Activated CD4-positive, alpha-beta T cell treated with anti-CD3 and anti-CD28 coated beads for 36 hours (primary cell): ENCODE measurements at places on chromosomes 4 and X.

DNA sequence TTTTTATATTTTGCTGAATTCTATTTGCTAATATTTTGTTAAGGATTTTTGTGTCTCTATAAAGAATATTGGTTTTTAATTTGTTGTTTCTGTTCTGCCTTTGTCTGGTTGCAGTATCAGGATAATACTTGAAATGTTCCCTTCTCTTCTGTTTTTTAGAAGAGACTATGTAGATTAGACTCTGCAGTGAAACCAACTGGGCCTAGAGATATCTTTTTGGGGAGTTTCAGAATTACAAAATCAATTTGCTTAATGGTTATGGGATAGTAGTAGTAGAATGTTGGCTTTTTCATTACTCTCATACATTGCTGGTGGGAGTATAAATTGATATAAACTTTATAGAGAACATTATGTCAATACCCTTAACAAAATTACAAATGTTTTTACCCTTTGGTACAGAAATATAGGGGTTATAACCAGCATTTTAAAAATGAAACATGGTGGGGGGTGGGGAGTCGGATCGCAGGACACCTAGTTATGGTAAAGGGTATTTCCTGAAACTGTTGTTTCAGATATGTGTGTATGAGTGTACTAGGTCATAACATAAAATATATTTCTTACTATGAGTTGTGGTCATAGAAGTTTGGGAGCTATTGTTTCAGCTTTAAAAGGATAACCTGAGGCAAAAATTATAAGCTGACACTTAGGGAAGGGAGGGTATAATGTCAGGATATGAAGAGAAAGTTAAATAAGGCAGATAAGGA, 29.0 kb downstream of the CLOCK start:
- DNase-seq = no peak

GRCh38 chr4:83074086-83074704, 39.2 kb downstream of the COPS4 start:
- DNase-seq = peak; percentile 63

DNA sequence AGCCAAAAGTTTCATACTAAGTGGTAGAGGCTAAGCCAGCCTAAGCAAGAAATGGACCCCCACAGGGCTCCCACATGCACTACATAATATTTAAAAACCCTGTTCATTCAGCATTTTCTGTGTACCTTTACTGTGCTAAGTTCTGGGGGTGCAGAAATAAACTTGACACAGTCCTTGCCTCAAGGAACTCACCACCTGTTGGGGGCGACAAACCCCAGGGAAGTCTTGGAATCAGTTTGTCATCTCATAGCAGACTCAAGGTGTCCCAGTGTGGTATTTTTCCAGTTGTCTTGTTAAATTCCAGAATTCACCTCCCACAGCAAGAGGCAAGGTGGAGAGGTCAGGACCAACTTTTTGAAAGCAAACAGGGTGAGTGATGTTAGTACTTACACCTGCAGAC, 43.1 kb downstream of the ATG4A start:
- DNase-seq = peak; percentile 13

GRCh38 chr4:173009129-173009823, 159.3 kb upstream of the GALNT7 start:
- DNase-seq = no peak

DNA sequence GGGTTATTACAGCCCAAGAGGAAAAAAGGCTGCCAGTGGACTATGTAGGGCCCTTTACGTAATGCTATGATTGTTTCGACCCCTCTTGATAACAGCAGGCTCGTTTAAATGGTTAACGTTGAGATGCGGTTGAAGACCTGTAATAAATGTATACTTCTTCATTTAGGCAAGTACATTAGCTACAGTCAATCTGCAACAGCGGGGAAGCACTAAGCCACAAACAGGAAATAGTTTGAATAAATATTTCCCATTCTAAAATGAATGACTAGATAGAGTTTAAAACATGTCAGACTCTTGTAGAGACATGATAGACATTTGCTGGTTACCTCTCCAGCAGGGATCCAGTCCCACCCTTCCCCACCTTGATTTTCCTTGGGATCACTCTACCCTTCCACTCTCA, 38.1 kb upstream of the STIM2 start:
- DNase-seq = peak; percentile 20

DNA sequence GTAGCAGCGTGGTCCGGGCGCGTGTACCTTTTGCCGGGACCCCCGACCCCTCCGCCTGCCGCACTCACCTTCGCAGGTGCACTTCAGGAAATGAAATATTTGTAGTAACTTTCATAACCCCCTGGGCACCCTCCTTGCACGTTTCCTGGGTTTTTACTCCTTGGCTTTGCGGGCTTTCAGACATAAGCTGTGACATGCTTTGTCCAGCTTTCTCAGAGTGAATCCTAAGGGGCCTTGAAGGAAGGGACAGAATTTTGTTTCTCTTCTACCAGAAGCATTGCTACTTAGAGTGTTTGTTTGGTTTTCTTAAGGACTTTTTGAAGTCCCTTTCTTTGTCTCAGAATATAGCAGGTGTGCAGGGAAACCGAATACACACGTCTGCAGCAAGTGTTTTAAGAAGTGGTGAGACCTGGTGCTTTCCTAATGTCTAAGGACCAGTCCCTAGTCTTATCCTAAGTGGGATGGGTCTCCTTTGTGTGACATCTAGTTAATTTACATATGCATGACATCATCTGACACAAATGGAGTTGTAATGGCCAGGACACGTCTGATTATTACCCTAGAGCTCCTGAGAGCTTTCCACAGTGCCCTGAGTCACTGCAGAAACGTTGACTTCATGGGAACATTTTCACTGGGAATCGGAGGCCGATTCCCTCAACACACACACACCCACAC, 1.3 kb downstream of the FAM149A start:
- DNase-seq = no peak

- DNase-seq = no peak
These were observed 937.8 kb downstream of the PCDH7 start for GRCh38 chr4:31657859-31658570.

- DNase-seq = no peak
These were observed 7.3 kb downstream of the LIMCH1 start for GRCh38 chr4:41545238-41545637.

DNA sequence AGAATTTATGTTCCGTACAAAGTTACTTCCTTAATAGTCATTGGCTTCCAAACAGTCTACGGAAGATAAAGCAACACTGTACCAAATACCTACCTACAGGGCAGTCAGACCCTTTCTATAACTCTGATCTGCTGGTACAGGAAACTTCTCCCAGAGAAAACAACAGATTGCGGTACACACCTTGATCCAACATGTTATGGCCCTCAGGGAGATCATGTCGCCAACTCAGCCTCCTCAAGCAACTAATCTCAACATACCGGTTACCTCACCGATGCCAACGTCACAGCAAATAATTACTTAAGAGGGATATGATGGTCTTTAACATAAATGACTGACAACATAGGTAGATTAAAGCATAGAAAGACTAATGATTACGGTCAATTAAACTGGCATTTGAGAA, 70.4 kb downstream of the RFC1 start:
- DNase-seq = no peak

DNA sequence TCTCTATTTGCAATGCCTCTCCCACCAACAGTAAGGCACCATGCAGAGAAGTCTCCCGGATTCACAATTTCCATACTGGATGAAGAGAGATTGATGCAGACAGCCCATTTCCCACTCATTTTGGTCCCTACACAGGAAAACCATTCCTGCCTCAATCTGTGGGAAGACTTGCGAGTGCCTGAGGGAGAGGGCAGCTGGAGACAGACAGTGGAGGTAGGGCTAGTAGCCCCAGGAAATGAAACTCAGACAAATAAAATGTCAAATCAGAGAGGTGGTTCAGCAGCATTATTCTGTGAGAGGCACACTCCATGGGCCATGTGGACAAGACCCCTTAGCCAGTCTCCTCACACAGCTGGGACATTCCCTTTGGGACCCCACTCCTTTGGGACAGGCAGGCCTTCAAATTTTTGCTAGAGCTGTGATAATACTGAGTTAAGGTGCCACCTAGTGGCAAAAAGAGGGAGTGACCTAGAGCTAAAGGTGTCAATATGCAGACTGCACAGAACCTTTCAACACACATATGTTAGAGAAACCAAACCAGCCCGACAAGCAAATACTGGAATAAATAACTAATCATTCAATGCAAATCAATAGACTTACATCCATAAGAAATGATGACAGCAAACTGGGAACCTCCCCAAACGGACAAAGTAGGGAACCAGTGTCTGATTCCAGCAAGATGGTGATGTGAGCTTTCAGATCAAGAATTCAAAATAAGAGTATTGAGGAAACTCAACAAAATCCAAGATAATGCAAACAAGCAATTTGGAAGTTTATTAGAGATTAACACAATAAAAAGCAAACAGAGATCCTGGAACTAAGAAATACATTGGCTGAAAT, 1865.3 kb upstream of the AGA start:
- DNase-seq = peak; percentile 32

DNA sequence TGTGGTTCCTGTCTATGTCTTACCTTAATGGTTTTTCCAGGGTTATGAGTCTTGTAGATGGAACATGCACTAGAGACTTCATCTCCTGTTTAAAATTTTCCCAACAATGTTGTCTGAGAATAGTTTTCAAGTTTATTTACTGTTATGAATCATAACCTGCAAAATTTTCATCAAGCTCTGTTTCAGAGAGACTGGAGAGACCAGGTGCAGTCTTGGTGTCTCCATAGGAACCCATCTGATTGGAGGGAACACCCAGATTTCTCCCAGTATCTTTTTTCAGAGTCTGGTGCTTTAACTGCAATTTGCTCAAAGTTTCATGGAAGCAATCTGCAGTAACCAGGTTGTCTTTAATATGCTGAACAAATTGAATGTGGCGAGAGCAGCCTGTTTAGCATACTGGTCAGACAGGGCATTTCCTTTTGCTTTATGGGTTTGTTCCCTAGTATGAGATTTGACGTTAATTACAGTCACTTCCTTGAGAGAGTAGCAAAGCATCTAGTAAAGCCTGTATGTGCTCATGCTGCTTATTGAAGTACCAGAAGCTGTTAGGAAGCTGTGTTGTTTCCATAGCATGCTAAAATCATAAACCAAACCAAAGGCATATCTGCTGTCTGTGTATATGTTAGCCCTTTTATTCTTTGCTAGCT, 18.8 kb upstream of the VSIG1 start:
- DNase-seq = no peak

DNA sequence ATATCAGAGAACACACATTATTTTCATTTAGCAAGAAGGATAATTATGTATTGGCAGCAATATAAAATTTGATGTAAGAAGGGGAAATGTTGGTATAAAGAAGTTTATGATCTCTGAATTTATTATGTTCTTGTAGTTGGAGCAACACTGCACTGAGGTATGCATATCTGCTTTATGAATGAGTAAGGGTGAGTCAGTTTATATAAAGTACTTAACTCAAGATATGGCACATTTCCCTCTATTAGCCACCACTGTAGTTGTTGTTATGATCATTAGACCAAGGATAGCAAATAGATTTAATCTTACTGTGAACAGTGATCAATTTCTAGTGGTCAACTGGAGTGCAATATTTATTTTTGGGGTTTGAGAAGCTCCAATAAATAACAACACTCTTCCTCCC, 66.6 kb downstream of the SNX25 start:
- no peak for DNase-seq

DNA sequence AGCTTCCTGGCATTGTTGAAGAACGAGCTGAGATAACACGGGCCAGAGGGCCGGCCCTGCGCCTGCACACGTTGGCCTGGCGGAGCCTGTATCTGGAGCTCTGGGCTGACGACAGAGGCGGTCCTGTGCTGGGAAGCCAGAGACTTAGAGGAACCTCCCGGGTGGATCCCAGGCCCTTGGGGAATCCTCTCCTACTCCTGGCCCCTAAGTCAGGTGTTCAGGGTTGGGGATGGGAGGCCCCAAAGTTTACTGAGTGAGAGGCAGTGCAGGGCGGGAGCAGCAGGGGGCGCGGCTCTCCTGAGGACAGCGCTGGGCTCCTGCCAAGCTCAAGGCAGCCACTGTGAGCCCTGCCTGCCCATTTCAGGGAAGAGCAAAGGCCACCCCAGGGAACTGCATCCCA, 2.5 kb upstream of the HTRA3 start:
- DNase-seq = peak; percentile 74

DNA sequence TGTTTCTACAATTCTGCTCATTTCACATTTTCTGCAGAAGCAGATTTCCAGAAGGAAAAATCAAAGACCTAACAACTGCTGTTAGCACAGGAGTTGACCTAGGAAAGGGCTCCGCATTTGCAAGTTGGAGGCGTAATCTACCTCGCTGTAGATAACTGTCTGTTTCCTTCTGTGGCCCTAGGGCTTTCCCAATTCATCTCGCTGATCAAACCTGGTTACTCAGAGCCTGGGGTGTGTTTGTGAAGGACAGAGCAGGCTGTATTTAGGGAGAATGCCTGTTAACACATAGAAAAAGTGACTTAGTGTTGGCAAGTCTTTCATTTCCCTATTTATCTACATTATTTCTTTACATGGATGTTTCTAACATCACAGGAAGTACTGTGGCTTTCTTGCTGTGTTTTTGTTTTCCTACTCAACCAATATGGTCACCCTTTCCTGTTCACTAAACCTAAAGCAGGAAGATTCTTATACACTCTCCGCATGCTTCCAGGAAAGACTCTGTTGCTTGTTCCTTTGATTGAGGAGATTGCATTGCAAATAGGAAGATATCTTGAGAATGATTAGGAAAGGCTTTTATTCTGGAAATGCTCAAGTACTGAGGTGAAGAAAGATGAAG, 40.5 kb downstream of the AGA start:
- DNase-seq = no peak

GRCh38 chr4:81504112-81505003, 32.7 kb upstream of the RASGEF1B start:
- peak; percentile 29 for DNase-seq

DNA sequence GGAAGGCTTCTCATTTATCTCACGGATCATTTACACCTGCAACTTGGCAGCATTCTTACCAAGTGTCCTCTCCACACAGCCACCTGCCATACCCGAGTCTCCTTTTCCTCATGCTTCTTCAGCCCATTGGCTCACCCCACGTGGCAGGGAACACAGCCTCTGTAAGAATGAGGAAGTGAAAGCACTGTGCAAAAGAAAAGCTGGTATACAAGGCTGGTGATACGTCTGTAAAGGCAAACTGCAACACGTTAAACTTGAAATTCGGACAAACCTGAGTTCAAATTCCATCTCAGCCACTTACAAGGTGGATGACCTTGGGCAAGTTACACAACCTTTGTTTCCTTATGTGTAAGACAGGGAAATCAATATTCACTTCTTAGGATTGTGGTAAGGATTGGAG, 164.0 kb upstream of the RASGEF1B start:
- DNase-seq = no peak

GRCh38 chr4:145934434-145935047, 4.1 kb downstream of the ZNF827 start:
- DNase-seq = no peak

GRCh38 chr4:80370635-80371034, 35.1 kb downstream of the CFAP299 start:
- no peak for DNase-seq

DNA sequence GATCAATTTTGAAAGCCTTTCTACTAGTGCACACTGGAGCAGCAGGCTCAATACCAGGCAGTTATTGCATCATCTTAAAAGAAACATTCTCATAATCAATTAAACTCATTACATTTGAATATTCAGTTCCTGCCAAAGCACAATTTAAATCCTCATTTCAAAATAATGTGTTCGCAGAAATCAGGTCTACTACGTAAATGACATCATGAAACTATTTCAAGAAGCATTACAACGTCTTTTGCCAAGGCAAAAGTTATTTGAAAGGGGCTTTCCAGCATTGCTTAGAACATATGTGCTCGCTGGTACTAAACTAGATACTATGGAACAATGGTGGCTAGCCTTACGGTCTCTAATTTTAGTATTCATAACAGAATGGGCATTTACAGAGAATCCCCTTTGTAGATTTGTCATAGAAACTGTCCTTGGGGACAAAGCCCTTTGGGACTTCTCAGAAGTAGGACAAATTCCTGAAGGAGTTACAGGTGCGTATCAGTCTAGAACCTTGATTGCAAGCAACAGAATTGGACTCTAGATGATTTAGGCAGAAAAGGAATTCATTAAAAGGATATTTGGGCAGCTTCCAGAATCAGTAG, 27.6 kb upstream of the HUWE1 start:
- no peak for DNase-seq
